Stimulated activated CD8-positive, alpha-beta memory T cell treated with anti-CD3 and anti-CD28 coated beads, Interleukin-2, amount 100 ng/mL, for 48 hours (primary cell): ENCODE measurements at places on chromosomes 1 and 21.

DNA sequence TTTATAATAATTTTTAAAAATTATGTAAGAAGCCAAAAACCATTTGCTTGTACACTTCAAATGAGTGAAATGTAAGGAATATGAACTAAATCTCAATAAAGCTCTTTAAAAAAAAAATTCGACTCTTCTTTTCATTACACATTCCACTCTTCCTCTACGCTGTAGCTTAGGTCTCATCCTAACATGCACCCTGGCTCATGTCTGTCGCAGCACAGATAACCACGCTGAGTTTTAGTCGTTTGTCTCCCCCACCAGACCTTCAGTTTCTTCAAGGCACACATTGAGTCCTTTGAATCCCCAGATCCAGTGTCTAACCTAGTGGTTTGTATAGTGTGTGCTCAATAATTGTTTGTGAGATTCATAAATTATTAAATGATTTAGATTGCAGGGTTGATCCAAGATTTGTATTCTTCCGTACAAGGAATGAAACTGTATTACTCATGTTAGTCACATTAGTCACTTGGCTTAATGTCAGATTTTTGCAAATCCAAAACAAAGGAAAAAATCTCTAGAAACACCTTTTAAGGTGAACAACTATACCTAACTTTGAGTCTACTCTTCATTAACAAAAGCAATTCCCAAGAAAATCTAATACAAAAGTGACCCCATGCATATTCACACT is 57.3 kb downstream of the SLC25A24 start:
- no peak for DNase-seq

DNA sequence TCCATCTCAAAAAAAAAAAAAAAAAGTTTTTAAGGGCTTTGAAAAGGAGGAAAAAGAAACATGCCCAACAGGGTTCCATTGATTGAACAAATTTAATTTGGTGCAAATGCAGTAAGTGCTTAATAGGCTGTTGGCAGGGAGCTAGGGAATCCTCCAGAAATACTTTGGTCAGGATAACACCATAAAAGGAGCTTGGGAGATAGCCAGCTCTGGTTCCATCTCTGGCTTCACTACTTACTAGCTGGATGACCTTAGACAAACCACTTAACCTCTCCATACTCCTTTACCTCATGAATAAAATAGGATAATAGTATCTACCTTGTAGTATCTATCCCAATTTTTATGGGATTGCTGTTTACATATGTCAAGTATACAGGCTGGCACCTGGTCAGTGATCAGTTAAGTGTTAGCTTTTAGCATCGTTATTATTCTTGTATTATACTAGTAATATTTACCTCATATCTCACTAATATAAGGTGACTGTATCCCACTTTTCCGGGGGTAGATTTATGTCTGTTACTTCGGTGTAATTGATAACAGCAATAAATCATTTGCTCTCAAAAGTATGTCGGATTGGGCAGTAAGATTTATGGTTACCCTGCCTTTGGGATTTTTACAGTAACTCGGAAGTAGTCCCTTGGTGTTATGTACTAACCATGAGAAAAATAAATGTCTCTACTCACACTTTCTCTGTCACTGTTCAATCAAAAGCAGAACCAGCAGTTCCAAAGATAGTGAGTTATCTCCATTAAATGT is 36.4 kb downstream of the BTG3 start:
- no peak for DNase-seq

DNA sequence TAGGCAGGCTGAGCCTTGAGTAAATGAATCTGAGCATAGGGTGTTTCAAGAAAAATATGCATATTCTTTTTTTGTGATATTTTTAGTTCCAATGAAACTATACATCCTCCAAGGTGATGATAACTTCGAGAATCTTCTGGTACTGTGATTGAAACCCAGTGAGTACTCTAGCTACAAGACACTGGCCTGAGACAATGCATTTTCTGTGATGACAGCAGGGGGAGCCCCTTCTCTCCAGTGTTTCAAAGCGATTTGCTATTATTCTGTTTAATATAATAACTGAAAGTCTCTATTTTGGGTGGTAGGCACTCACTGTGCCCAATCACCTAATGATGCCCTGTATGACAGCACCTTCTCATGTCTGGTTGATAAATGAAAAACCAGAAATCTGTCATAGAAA is 12.1 kb downstream of the IRF2BP2 start:
- DNase-seq = no peak

DNA sequence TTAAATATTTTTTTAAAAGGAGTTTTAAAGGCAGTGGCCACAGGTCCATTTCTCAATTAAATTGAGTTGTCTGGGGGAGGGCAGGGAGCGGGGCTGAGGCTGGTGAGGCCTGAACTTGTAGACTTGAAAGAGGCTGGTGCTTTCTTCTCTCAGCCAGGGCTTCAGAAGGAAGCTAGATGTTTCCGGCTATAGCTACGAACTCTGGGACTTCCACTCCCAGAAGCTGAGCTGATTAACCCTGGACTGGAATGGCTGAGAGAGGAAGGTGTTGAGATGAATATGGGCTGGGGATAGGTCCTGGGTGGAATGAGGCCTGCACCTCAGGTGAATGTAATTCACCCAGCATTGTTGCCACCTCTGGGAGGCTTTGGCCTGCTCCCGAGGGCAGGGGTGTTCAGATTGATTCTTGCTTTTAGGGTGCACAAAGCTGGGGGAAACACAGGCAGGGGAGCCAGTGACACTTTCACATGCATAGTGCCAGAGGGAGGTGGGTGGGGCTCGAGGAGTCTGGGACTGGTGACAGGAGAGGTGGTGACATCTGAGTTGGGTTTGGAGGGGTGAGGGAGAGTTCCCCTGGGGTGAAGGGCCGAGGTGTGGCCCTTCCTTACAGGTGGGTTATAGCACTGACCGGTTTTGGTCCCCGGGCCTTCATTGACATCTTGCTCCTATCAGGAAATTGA is 18.2 kb downstream of the LDLRAP1 start:
- DNase-seq = no peak

DNA sequence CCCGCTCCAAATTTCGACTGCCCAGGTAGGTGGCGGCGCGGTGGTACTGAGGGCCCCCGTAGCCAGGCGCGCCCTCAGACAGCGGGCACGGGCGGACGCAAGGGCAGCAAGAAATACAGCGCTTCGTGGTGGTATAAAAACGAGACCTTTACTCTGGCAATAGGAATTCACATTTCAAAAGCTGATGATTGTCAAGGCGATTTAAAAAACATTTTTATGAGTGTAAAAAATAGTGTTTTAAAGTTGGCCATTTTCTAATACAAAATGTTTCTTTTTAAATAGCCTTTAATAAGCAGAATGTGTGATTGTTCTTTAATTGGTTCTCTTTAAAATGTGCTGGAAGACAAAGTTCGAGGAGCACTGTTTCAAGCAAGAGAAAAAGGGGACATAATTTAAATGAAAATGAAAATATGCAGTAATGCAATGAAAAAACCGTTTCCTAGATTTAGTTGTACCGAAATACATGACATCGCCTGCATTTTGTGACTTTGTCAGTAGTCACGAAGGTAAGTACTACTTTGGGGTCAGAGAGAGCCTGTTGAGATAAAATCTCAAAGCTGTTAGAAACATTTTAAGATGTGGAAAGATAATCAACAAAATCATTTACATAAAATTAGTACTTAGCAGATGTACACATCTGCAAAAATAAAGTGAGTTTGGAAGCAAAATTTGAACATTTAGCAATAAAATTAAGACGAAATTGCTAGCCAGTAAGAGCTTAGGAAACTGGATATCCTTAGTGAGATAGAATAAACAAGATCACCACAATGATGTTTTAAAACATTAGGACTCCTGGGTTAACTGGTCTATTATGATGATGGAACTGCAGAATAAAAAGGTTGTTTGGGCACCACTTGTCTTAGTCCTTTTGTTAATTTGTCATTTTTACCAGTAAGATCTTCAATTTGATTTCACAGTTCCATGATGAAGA is 1.1 kb upstream of the PSMG1 start:
- no peak for DNase-seq

GRCh38 chr1:19644681-19645410 is 735 bp downstream of the NBL1 start:
- DNase-seq = no peak

- no peak for DNase-seq
These were observed 84.9 kb downstream of the CNIH3 start for GRCh38 chr1:224700918-224701531.

GRCh38 chr1:216499581-216500272 is 76.5 kb upstream of the USH2A start:
- DNase-seq = no peak

DNA sequence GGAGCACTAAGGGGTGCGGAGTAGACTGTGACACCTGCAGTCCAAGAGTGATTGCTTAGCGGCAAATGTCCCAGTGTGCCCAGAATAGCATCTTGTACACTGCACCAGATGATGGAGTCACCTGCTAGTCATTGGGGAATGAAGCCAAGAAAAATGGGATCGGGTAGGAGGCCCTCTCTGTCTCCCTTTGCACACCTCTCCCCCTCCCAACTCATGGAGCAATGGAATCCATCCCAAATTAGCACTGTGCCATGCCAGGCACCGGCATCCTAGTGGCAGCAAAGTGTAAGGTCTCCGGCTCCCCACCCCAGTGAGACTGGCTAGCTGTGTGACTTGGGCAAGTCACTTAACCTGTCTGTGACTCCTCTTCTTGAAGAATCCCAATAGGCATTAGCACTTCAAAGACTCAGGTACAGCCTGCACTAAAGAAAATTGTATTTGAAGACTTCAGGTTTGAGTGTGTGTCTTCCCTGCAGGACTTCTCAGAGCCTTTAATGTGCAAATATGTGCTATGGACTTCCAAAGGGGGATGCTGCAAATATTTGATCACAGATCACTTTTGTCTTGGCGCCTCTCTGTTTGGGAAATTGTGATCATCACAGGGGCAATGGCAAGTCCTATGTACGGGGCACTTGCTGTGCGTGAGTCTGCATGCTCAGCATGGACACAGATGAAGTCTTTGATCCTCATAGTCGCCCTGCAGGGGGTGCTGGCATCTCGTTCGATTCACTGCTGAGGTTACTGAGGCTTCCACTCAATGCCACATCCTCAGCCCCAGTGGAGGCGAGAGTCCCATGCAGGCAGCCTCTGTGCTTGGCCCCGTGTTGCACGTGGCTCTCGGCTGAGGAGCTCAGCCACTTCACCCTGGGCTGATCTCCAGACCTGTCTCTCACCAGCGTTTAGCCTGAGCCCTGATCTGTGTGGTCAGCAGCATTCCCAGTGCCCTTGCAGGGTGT is 272.9 kb upstream of the C1orf174 start:
- DNase-seq = peak; percentile 6

DNA sequence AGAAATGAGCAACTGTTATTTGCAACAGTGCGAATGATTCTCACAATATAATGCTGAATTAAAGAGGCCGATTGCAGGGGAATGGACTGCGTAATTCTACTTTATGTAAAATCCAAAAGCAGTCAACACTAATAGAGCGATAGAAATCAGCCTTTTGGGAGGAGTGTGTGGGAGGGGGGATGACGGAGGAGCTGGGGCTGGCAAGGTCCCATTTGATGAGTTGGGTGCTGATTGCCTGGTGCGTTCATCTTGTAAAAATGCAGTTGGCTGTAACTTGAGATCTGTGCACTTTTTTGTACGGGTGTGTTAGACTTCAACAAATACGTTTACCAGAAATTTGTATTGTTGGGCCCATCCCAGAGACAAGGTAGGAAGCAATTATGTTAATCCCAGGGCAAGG is 20.7 kb downstream of the TNFRSF8 start:
- no peak for DNase-seq

GRCh38 chr1:240499012-240499411 is 112.9 kb downstream of the GREM2 start:
- DNase-seq = no peak

- DNase-seq = no peak
These were observed 407.5 kb downstream of the SETD4 start for GRCh38 chr21:35652872-35653271.

GRCh38 chr1:216034506-216034905 is 388.7 kb downstream of the USH2A start:
- no peak for DNase-seq

- no peak for DNase-seq
These were observed 90.3 kb downstream of the DISP1 start for GRCh38 chr1:222905151-222905550.

- no peak for DNase-seq
These were observed 134.8 kb downstream of the BACH1 start for GRCh38 chr21:29433366-29434059.

DNA sequence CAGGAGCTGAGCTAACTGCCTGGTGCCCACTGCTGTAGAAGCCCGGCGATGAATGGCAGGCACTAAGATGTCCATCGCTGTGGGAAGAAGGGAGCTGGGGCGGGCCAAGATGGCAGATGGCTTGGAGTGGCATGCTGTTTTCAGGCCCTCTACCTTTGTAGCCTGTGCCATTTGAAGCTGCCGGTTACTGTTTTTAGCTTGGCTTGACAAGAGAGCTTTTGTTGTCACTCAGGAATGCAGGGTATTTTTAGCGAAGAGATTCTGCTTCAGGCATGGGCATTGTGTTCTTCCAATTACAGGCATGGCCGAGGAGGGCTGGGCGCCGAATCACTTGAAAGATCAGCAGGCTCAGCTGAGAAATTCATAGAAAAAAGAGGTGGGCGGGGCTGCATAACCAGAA is 348.7 kb downstream of the RPS6KC1 start:
- no peak for DNase-seq

DNA sequence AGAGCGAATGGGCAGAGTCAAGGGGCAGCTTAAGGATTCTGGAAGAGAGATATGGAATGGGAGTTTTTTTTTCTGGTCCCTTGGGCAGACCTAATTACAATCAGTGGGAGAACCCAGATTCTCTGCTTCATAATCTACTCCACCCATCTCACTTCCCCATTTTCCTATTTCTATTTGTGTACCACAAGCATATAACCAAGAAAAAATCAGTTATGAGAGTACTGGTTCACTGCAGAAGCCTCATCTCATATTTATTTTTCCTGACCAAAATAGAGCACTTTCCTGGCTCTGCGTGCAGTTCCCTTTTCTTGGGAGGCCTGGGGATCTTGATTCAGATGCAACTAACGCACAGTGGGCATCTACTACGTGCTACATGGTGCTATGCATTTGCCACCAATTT is 82.2 kb upstream of the SLFNL1 start:
- DNase-seq = no peak

DNA sequence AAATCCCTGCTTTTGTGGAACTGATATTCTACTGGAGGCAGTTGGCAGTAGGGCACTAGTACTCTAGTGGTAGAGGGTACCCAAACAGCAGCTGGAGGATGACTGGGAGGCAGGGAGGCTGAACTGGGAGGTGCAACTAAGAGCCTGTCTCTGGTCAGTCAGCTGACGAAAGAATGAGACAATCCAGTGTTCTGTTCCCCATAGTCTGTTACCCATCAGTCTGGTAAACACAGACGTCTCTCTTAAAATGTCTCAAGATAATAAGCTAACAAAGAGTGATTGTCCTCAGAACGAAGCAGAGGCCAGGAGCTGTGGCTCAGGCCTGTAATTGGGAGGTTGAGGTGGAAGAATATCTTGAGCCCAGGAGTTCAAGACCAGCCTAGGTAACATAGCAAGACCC is 30.4 kb downstream of the TFAP2E start:
- DNase-seq = no peak

DNA sequence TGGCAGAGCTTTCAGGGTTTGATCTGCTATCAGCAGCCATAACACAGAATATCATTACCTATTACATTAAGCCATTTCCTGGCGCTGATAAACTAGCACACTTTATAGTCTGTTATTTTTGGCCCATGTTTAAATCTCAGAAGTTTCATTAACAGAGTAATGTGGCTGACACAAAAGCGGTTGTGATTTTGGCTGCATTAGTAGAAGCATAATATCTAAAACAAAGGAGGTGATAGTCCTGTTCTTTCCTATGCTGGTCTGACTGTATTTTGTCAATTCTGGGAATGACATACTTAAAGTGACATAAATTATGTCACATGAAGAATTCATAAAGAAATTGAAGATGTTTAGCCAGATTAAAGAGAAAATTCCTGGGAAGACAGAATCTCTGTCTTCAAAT is 151.3 kb upstream of the KCND3 start:
- no peak for DNase-seq
